ENCODE measurements at places on chromosomes 4 and X.
A peak's percentile ranks its signal among the peaks of the same experiment; 100 is the strongest.

GRCh38 chrX:102765809-102766208 lies 45.3 kb downstream of the GPRASP3 start:
- DNase-seq: no peak

GRCh38 chr4:83378419-83378818 lies 43.8 kb upstream of the HPSE start:
- no peak for DNase-seq

DNA sequence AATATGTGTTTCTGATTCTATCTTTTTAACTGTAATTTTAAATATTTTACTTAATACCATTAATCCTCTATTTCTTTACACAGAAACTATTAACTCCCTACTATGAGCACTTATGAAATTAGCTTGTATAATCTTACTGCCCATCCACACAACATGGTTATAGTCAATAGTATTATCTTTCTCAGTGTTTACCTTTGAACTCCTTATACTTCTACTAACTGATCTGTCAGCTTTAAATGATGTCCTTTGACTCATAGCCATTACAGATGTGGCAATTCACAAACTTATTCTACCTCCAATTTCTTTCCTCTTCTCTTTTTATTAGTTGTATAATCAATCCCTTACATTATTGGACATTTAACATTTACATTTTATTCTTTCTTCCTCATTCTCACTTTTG lies 5.5 kb downstream of the SEC31A start:
- no peak for DNase-seq

DNA sequence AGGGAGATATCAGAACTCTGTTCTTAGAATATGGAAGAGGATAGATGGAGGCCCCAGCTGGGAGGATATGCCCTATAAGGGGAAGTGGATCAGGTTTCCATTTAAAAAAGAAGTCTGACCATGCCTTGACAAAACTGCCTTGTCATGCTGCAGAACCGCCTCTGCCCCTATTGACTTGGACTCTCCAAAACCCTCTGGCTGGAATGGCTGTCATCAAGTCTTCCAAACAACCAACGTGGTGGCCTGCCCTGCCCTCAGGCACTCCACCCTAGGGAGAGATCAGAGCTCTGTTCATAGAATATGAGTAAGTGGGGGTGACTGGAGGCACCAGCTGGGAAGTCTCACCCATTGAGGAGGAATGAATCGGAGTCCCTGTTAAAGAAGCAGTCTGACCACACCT lies 114.9 kb downstream of the VSIG4 start:
- no peak for DNase-seq

DNA sequence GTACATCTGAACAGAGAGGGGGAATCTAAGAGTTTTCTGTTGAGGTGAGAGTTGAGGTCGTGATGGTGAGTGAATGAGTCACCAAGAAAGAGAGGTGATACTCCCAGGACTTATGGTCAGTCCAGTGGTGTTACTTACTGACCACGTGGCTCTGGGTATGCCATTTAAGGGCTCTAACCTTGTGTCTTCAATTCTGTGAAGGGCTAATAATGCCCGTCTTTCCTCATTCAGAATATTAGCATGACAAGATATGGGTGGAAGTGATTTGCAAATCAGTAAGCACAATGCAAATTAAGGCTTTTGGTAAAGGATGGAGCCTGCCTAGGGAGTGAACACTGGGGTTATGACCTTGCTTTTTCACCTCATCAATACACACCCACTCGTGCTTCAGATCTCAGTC lies 75.2 kb downstream of the COQ2 start:
- no peak for DNase-seq

DNA sequence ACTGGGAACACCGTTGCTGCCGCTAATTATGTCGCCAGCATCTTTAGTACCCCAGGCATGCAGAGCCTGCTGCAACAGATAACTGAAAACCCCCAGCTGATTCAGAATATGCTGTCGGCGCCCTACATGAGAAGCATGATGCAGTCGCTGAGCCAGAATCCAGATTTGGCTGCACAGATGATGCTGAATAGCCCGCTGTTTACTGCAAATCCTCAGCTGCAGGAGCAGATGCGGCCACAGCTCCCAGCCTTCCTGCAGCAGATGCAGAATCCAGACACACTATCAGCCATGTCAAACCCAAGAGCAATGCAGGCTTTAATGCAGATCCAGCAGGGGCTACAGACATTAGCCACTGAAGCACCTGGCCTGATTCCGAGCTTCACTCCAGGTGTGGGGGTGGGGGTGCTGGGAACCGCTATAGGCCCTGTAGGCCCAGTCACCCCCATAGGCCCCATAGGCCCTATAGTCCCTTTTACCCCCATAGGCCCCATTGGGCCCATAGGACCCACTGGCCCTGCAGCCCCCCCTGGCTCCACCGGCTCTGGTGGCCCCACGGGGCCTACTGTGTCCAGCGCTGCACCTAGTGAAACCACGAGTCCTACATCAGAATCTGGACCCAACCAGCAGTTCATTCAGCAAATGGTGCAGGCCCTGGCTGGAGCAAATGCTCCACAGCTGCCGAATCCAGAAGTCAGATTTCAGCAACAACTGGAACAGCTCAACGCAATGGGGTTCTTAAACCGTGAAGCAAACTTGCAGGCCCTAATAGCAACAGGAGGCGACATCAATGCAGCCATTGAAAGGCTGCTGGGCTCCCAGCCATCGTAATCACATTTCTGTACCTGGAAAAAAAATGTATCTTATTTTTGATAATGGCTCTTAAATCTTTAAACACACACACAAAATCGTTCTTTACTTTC lies 1.8 kb downstream of the UBQLN2 start:
- DNase-seq: no peak

DNA sequence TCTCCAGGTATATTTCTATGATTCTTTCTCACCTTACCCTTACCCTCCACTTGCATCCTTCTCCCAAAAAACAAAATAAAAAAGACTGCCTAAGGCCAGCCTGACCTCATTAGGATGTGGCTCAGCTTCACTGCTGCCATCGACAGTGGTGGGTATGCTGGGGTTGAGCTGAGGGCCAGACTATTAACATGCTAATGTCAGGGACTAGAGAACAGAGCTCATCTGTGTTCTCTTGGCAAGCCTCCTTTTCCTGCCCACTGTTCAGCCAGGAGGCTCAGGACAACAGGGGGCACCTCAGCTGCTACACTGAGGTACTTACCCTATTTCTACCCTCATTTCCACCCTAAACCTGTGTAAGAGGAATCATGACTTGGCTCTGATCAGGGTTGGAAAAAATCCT lies 59.3 kb downstream of the MSN start:
- no peak for DNase-seq

GRCh38 chrX:9329056-9329455 lies 135.8 kb upstream of the TBL1X start:
- no peak for DNase-seq

DNA sequence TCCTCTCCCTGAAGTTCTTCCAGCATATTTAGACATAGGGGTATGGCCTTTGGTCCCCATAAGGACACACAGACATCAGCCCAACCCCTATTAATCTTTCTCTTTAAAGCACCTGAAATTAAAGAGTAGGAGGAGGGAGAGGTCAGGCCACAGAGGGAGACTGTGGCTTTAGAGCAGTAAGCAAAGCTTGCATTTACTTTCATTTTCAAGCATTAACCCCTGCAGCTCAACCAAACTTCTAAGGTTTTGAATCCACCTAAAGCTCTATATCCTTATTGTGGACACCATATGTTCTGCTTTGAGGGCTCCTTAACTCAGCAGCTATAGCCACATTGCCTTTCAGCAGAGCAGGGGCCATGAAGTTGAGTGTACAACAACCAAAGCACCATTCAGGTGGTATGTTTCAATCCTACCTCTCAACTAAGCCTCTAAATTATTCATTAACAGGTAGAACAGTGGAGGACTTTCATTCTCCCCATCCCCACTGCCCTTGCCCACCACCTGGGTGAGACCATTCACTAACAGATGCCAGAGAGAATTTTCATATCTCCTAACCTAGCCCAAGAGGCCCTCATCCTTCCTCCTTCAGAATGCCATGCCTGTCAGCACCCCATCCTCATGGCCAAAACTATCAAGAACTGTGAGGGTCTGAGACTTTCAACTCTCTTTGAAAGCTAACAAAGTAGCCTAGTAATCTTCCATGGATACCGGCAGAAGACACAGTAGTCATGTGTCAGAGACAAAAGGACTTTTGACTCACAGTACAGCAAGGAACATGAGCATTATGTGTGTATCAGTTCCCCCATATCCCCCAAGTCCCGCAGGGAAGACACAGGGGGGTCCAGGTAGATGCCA lies 20.8 kb downstream of the LIN54 start:
- DNase-seq: no peak

DNA sequence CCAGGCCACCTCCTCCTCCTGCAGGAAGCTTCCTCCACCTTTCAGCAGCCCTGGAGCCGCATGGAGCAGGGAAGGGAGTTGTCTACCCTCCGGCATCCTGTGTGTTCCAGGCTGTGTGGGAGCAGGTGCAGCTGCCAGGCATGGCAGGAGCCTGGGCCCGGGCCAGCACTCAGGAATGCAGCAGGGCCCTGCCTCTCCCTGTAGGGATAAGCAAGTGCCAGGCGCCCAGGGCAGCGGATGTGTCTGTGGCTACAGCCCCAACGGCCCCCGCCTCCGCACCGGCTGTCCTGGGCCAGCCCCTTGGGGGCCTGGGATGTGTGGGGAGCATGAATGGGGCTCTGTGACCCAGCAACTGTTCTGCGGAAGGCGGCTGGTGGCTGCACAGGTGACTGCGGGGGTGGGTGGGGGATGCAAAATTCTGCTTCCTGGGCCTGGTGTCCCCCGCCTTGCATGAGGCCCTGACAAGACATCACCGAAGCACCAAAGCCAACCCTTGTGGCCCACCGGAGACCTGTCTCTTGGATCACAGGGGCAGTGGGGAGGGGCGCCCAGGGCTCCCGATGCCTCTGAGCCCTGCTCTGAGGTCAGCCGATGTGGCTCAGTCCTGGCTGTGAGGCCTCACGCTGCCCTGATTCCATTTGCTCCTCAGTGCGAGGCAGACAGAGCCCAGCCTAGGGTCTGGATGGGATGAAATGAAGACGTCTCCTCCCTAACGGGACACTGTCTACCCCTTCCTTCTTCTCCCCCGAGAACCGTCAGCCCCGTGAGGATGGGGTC lies 1.4 kb upstream of the DOK7 start:
- peak; percentile 66 for DNase-seq

GRCh38 chr4:68490826-68491457 lies 43.7 kb downstream of the TMPRSS11E start:
- no peak for DNase-seq

GRCh38 chrX:110163488-110163887 lies 154.4 kb downstream of the AMMECR1 start:
- no peak for DNase-seq

DNA sequence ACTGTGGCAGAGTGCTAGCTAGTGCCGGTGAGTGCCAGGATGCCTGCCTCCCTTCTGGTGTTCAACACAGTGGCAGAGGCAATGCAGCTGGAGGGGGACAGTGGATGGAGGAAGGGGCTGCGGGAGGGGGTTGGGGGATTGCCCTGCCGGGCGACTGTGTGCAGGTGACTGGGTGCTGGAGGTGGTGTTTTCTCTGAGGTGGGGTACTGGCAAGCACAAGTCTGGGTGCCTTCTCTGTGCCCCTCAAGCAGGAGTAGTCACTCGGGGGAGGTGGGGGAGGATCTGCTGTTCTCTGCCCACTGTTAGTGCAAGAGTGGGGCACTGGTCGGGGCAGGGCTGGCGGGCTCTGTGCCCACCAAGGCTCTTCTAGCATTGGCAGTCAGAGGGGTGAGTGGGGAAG lies 10.3 kb upstream of the P2RY10 start:
- no peak for DNase-seq

- no peak for DNase-seq
Measured at GRCh38 chrX:19129694-19130093, 7.4 kb upstream of the ADGRG2 start.

DNA sequence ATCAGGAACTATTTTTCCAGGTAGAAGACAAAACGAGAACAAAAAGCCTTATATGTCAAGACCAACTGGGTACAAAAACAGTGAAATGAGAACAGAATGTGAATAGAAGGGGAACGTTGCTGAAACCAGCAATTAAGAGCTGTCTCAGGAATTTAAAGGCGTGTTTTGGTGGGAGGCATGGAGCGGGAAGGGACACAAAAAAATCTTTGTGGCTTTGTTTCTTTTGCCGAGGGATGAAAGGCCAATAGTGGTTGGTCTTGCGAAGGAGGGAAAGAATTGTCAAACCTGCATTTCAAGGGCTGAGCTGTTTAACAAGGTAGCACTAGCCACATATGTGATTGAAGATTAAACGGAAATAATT lies 103.8 kb downstream of the USP46 start:
- no peak for DNase-seq

- no peak for DNase-seq
Measured at GRCh38 chr4:145589916-145590702, 29.1 kb upstream of the MMAA start.

DNA sequence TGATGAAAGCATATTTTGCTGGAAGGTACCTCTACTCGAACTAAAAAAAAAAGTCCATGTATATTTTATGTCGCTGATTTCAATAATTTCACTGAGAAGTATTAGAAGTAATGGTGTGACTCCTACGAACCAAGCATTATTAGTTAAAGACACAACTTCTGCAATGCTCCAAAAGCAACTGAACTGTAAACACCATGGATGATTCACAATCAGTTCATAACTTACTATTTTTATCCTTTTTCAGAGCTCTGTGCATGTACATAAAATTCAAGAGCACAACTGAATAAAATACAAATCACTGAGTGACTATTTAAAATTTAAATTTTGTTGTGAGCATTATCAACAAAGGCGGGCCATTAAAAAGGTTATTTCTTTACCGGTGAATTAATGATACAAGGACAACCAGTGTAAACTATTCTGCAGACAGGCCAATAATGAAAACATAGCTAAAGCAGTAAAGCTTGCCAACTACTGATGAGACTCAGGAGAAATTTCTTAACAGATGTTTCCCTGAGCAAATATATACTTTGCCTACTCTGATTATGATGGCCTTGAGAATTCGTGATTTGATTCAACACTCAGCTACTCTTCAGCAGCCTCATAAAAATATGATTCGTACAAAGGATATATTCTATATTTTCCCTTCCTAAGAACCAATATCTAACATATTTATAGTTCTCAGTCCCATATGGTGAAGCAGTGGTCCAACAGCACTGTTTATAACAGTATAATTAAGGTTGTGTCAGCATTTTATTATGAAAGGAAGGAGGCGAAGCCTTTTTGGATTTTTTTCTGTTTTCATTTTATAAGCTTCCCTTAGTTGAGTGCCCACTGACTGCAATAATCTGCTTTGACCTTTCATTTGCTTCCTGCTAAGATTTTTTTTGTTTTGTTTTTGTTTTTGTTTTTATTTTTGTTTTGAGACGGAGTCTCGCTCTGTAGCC lies 62.8 kb upstream of the NEIL3 start:
- DNase-seq: no peak

- DNase-seq: peak; percentile 28
Measured at GRCh38 chrX:119729408-119730201, 28.8 kb upstream of the SOWAHD start.

- no peak for DNase-seq
Measured at GRCh38 chrX:1167466-1167865, 45.0 kb downstream of the CRLF2 start.

GRCh38 chrX:18351784-18352183 lies 2.7 kb downstream of the SCML2 start:
- no peak for DNase-seq

DNA sequence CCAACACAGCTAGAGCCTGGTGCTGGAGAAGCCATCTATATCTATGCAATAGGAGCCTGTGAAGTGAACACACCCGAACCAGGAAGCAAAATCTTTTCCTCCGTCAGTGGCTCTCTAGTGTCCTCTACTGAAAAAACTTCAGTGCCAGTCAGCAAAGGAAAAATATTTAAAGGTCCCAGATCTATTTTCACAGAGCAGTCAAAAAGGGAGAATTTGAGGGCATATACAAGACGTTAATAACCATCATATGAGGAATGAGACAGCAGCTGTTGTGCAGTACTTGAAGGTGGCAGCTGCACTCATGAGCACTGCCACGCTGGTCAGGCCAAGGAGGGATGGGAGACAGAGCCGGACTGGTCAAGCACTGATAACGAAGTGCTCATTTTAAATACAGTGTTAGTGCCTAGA lies 14.4 kb downstream of the MCUB start:
- DNase-seq: no peak
